Activated naive CD8-positive, alpha-beta T cell treated with anti-CD3 and anti-CD28 coated beads, Interleukin-2, amount 10 ng/mL, durations not matched to agents 7 days and 5 days (primary cell): ENCODE measurements at places on chromosomes 12 and 14. TPM values are rescaled to one million over a fixed set of nuclear protein-coding genes. Genes with fewer than 3 reads are reported as not detected.

DNA sequence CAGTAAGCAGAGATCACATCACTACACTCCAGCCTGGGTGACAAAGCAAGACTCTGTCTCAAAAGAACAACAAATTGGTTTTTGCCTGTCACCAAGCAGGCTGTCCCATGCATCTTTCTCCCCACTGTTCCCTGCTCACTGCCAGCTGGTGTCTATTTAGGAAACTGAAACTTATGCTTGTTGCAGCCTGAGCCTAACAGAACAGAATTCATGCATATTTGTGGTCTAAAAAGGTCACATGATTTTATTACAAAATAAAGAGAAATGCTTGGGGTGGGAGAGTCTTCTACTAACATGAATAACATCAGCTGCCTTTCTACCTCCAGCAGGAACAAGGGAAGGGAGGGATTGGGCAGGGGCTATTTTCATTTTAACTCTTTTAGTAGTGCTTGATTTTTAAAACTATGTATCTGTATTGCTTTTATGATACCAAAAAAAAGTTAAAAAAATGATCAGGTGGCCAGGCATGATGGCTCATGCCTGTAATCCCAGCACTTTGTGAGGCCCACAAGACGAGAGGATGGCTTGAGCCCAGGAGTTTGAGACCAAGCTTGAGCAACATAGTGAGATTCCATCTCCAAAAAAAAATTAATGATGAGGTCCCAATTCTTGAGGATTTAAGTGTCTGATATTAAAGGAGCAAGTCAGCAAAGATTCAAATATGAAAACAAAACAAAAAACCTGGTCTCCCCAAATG is 923 bp downstream of the STAT2 start:
- DNase-seq, result no peak

The SLCO1B1 gene
- total RNA-seq, result not detected

- no peak for DNase-seq
These were observed 266.4 kb downstream of the NAV3 start for GRCh38 chr12:78096909-78097597.

GRCh38 chr12:30806989-30807694 is 52.4 kb upstream of the CAPRIN2 start:
- DNase-seq, result no peak
